Thyroid gland (tissue), 4 donors: ENCODE measurements at places on chromosomes 2 and 18. TPM values are rescaled to one million over a fixed set of nuclear protein-coding genes. Genes with fewer than 3 reads are reported as not detected.

GRCh38 chr18:46448347-46448746, 208.7 kb downstream of the LOXHD1 start:
- H3K4me3 ChIP-seq = no peak overlapping the region
- H3K36me3 ChIP-seq = no peaks in the 10 kb centered on the region
- DNase-seq = no peak
- no peak overlapping the region for H3K27ac ChIP-seq
- no peaks in the 10 kb centered on the region for H3K27me3 ChIP-seq

- H3K27me3 ChIP-seq = no peaks in the 10 kb centered on the region
- DNase-seq = no peak
- H3K27ac ChIP-seq = no peak overlapping the region
Measured at GRCh38 chr2:143856978-143857377, 662.9 kb downstream of the ZEB2 start.

DNA sequence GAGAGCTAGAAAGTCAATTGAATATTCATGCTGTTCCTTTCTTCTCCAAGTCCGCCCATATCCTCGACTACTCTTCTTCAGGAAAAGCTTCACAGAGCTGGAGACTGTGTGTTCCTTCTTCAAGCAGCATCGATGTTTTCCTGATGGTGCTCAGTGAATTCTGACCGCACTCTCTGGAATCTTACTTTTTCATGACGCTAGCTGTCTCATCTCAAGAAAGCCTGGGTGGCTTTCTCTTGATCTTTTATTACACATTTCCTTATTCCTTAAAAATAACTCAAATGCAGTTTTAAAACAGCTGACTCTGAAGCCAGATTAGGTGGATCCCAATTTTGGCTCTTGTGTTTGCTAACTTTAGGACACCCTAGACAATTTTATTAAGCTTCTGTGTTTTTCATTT, 1245.1 kb upstream of the LRRTM1 start:
- H3K27me3 ChIP-seq = no peaks in the 10 kb centered on the region
- DNase-seq = no peak
- no peak overlapping the region for H3K27ac ChIP-seq
- H3K4me3 ChIP-seq = no peak overlapping the region
- no peaks in the 10 kb centered on the region for H3K36me3 ChIP-seq
- no peaks in the 10 kb centered on the region for H3K4me1 ChIP-seq

The C2orf78 gene
- not detected for total RNA-seq

The AGPS gene
- total RNA-seq = 23.8 TPM

DNA sequence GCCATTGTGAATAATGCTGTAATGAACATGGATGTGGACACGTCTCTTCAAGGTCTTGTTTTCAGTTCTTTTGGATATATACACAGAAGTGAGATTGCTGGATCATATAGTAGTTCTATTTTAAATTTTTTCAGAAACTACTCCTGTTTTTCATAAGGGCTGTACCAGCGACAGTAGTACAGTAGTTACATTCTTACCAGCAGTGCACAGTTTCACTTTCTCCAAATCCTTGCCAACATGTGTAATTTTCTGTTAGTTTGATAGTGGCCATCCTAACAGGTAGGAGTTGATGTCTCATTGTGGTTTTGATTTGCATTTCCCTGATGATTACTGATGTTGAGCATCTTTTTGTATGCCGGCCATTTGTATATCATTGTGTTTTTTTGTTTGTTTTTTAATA, 81.7 kb downstream of the EPC2 start:
- no peak overlapping the region for H3K27ac ChIP-seq
- DNase-seq = no peak
- H3K36me3 ChIP-seq = no peaks in the 10 kb centered on the region
- no peaks in the 10 kb centered on the region for H3K27me3 ChIP-seq

The DPP10 gene
- total RNA-seq = 0.63 TPM

DNA sequence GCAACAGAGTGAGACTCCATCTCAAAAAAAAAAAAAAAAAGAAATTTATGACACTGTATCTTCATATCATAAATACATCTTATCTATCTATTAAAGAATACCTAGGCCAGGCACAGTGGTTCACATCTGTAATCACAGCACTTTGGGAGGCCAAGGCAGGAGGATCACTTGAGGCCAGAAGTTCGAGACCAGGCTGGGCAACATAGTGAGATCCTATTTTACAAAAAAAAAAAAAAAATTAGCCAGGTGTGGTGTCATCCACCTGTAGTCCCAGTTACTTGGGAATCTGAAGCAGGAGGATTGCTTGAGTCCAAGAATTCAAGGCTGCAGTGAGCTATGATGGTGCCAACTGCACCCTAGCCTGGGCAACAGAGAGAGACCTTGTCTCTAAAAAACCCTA, 95.0 kb downstream of the HNRNPLL start:
- no peaks in the 10 kb centered on the region for H3K27me3 ChIP-seq
- no peak overlapping the region for H3K4me3 ChIP-seq
- no peak overlapping the region for H3K27ac ChIP-seq
- no peaks in the 10 kb centered on the region for H3K36me3 ChIP-seq
- H3K4me1 ChIP-seq = peaks cover 29% of the 10 kb centered on the region
- DNase-seq = no peak

DNA sequence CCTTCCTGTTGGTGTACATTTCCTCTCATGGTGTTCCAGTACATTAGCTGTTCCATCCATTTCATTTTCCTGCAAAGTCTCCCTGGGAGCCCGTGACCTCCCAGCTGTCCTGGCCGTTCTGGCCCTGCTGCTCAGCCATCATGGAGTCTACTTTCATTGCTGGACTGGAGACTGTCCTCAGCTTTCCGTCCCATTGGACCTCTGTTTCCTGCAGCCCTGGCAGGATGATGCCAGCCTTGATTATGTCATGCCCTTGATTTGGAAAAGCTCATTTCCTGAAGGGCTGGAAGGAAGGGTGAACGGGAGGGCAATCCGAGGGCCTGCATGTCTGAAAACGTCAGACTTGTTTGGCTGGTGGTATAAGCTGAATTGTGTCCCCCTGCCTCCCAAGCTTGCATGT, 205.5 kb upstream of the HS6ST1 start:
- no peak for DNase-seq
- H3K36me3 ChIP-seq = no peaks in the 10 kb centered on the region
- H3K27ac ChIP-seq = no peak overlapping the region
- no peak overlapping the region for H3K4me3 ChIP-seq
- no peaks in the 10 kb centered on the region for H3K27me3 ChIP-seq

DNA sequence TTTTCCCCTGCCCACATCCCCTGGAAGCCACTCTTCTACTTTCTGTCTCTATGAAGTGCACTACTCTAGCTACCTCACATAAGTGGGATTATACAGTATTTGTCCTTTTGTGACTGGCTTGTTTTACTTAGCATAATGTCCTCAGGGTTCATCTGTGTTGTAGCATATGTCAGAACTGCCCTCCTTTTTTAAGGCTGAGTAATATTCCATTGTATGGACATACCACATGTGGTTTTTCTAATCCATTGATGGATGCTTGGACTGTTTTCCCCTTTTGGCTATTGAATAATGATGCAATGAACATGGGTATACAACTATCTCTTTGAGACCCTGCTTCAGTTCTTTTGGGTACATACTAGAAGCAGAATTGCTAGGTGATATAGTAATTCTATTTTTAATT, 95.9 kb downstream of the PRKCE start:
- no peak overlapping the region for H3K4me3 ChIP-seq
- H3K27ac ChIP-seq = no peak overlapping the region
- no peak for DNase-seq
- H3K4me1 ChIP-seq = no peaks in the 10 kb centered on the region
- no peaks in the 10 kb centered on the region for H3K36me3 ChIP-seq

The DRC1 gene
- total RNA-seq = not detected

- no peak overlapping the region for H3K27ac ChIP-seq
- peaks cover 13% of the 10 kb centered on the region for H3K4me1 ChIP-seq
- no peak for DNase-seq
- H3K4me3 ChIP-seq = no peak overlapping the region
- H3K36me3 ChIP-seq = no peaks in the 10 kb centered on the region
- H3K27me3 ChIP-seq = no peaks in the 10 kb centered on the region
Measured at GRCh38 chr2:206079699-206080465, 6.1 kb downstream of the INO80D start.

- no peak overlapping the region for H3K4me3 ChIP-seq
- DNase-seq = no peak
Measured at GRCh38 chr2:164514491-164514890, 106.8 kb downstream of the GRB14 start.

GRCh38 chr2:30225131-30225762, 6.1 kb upstream of the LBH start:
- peaks cover 32% of the 10 kb centered on the region for H3K4me1 ChIP-seq
- H3K27ac ChIP-seq = peak overlapping the region; percentile 93
- peak; percentile 69 for DNase-seq
- H3K4me3 ChIP-seq = no peak overlapping the region
- no peaks in the 10 kb centered on the region for H3K27me3 ChIP-seq

GRCh38 chr2:235749121-235749770, 255.4 kb downstream of the AGAP1 start:
- no peaks in the 10 kb centered on the region for H3K27me3 ChIP-seq

The M1AP gene
- 2.6 TPM for total RNA-seq

GRCh38 chr18:41809652-41810051, 145.4 kb upstream of the PIK3C3 start:
- H3K4me1 ChIP-seq = no peaks in the 10 kb centered on the region
- no peaks in the 10 kb centered on the region for H3K36me3 ChIP-seq
- H3K27ac ChIP-seq = no peak overlapping the region
- no peak for DNase-seq
- no peaks in the 10 kb centered on the region for H3K27me3 ChIP-seq
- no peak overlapping the region for H3K4me3 ChIP-seq

DNA sequence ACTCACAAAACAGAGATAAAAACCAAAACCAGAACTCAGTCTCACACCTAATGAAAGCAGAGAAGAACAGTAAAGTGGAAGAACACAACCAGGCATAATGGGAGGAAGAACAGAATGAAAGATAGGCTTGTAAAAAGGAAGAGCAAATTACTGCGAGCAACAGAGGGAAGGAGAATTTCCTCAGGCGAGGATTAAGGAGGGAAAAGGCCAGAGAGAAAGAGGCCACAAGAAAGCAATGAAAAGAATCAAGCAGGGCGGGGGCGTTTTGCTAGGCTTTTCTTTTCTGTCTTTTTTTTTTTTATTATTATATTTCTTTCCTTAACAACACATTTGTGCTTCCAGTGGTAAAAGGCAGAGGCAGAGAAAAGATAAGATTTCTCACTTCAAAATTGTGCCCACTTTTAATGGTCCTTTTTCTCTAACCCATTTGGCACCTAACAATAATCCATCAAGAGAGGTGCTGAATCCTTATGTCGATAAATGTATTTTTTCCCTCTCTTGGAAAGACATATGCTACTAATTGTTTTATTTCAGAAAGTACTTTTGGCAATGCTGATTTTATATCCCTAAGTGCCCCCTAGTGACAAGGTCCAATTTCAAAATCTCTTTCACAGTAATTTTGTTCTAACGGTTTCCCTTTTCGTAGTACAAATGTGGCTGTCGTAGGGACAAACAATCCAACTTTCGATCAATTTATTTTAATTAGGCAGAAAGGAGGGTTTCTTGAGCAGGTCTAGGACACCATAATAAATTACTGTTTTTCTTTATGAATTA, 138.7 kb upstream of the AQP4 start:
- no peaks in the 10 kb centered on the region for H3K4me1 ChIP-seq
- no peak for DNase-seq
- no peaks in the 10 kb centered on the region for H3K36me3 ChIP-seq
- H3K4me3 ChIP-seq = no peak overlapping the region

GRCh38 chr18:59041819-59042815, 97.6 kb upstream of the SEC11C start:
- no peak overlapping the region for H3K4me3 ChIP-seq
- no peak overlapping the region for H3K27ac ChIP-seq
- no peaks in the 10 kb centered on the region for H3K27me3 ChIP-seq
- DNase-seq = no peak

GRCh38 chr2:189467160-189467559, 25.9 kb downstream of the WDR75 start:
- H3K27ac ChIP-seq = no peak overlapping the region
- H3K27me3 ChIP-seq = no peaks in the 10 kb centered on the region
- no peak for DNase-seq

- no peak overlapping the region for H3K4me3 ChIP-seq
- H3K4me1 ChIP-seq = peaks cover 59% of the 10 kb centered on the region
- H3K36me3 ChIP-seq = no peaks in the 10 kb centered on the region
- DNase-seq = no peak
- H3K27me3 ChIP-seq = no peaks in the 10 kb centered on the region
Measured at GRCh38 chr2:212730994-212731393, 192.4 kb upstream of the ERBB4 start.

GRCh38 chr2:12083081-12083581, 336.7 kb downstream of the LPIN1 start:
- no peaks in the 10 kb centered on the region for H3K4me1 ChIP-seq
- no peak overlapping the region for H3K4me3 ChIP-seq
- no peaks in the 10 kb centered on the region for H3K36me3 ChIP-seq

The ARHGAP28 gene
- total RNA-seq = 26.5 TPM

DNA sequence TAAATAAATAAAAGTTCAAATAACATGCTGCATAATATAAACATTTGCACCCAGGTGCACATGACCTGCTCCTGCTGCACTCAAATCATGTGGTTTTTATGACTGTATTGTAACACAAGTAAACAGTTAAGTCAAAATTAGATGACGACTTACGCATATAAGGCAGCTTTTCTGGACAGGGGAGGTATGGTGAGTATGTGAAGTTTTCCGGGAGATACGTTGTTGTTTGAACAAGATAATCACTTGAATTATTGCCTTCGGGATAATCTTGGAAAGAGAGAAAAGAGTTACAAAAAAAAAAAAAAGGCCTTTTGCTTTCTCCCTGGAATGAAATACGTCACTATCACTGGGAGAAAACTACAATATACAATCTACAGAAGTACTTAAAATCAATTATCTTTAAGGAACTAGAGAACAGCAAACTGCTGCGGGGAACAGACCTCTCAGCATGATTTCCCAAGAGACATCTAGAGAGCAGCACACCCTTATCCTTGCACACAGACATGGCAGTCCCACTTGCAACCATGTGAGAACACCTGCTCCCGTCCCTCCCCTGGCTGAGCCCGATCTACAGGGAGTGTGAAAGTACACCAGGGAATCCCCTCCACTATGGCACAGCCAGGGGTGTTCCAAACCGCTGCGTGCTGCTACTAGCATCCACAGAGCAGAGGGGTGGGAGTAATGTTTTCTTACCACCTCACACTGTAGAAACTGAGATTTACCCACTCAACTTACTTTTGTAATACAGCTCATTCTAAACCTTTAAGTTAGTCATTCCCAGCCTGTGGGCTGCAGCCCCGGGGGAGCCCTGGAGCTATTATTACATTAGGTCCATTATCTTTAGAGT, 26.3 kb downstream of the B4GALT6 start:
- DNase-seq = no peak
- no peak overlapping the region for H3K27ac ChIP-seq
- no peaks in the 10 kb centered on the region for H3K4me1 ChIP-seq
- no peak overlapping the region for H3K4me3 ChIP-seq
- H3K36me3 ChIP-seq = no peaks in the 10 kb centered on the region

The IL1B gene
- total RNA-seq = not detected

DNA sequence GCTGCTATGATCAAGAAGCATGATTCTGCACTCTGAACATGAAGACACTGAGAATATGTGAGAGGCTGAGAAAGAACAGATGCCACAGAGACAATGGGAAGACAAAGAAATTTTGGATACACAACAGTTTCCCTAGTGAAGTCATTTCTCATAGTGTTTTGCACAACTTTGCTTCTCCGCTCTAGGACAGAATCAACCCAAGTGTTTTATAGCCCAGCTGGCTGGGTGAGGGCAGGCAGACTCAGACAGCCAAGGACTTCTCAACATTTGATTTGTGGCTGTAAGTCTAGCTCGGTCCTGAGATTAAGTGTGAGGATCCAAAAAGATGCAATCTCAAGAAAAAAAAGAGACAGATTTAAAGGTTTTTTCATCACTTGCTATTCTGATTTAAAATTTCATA, 536.5 kb upstream of the CRIM1 start:
- no peaks in the 10 kb centered on the region for H3K27me3 ChIP-seq
- H3K27ac ChIP-seq = no peak overlapping the region
- no peaks in the 10 kb centered on the region for H3K4me1 ChIP-seq
